AG08395 (cell line): ENCODE measurements at places on chromosomes 13 and 19.

GRCh38 chr13:44468874-44469273 lies 95.2 kb downstream of the SERP2 start:
- DNase-seq: no peak

DNA sequence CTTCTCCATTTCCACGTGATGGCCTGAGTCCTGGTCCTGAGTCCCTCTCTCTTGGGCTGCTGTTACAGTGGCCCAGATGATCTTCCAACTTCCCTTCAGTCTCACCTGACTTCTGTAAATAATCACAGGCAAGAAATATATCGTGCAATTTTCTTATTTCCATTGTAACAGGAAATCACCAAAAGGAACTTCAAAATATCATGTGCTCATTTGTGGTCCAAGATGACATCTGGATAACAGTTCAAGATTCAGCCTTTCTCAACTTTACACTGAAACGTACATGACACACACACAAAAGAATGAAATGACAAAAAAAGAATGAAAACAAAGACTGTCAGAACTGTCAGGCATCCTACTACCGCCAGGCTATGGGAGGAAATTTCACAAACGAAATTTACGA lies 22.0 kb upstream of the RAP2A start:
- DNase-seq: peak; percentile 72

DNA sequence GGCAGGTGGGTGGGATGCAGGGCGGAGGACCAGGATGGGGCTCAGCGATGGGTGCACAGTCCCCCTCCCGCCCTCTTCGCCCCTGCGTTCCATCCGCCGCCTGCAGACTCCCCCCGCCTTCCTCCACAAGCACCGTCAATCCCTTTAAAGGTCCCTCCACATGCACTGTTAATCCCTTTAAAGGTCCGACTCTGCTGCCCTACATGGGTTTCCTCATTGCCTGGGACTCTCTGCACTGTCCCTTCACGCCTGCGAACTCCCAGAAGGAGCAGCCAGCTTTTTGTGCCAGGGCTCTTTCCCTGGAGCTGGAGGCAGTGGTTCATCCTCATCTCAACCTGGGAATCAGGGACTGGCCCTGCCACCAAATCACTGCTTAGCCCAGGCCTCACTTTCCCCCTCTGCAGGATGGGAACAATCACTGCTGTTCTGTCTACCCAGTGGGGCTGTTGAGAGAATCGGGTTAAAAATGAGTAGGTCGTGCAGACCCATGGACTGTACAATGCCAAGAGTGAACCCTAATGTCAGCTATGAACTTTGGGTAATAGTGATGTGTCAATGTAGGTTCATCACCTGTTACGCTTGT lies 20.4 kb downstream of the ZNF574 start:
- DNase-seq: no peak

GRCh38 chr19:21028969-21029268 lies 8.5 kb downstream of the ZNF430 start:
- no peak for DNase-seq

DNA sequence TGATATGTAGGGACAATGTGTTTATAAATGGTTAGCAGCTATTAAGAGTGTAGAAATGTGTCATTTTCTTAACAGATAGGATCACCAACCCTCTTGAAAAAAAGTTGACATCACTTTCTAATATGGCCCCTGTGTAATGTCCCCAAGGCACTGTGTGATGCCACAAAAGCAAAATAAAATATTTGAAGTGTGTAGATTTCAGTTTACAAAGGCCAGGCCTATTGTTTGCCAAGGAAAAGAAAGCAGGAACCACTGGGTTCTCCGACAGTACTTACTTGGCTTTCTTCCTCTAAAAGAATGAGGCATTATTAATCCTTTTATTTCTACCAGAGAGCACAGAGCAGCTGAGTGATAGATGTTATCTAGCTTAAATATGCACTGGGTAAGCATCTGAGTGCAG lies 10.5 kb upstream of the GJA3 start:
- no peak for DNase-seq

- DNase-seq: no peak
Measured at GRCh38 chr19:18153556-18154134, 682 bp downstream of the PIK3R2 start.

DNA sequence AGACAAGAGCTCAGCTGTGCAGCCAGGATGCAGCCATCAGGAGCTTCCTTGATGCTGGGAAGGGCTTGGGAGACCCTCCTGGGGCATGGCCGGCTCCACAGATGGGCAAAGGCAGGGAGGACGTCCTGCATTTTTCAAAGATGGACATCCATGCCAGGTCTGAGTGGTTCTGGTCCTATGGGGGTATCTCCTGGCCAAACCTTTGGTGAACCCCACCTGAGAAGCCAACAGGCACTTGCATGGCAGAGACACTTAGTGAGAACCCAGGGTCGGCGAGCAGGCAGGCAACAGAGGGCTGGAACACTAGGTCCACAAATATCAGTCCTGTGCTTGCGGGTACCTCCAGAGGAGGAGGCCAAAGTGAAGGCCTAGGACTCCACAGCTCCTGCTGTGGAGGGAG lies 70.0 kb downstream of the KCTD15 start:
- no peak for DNase-seq

DNA sequence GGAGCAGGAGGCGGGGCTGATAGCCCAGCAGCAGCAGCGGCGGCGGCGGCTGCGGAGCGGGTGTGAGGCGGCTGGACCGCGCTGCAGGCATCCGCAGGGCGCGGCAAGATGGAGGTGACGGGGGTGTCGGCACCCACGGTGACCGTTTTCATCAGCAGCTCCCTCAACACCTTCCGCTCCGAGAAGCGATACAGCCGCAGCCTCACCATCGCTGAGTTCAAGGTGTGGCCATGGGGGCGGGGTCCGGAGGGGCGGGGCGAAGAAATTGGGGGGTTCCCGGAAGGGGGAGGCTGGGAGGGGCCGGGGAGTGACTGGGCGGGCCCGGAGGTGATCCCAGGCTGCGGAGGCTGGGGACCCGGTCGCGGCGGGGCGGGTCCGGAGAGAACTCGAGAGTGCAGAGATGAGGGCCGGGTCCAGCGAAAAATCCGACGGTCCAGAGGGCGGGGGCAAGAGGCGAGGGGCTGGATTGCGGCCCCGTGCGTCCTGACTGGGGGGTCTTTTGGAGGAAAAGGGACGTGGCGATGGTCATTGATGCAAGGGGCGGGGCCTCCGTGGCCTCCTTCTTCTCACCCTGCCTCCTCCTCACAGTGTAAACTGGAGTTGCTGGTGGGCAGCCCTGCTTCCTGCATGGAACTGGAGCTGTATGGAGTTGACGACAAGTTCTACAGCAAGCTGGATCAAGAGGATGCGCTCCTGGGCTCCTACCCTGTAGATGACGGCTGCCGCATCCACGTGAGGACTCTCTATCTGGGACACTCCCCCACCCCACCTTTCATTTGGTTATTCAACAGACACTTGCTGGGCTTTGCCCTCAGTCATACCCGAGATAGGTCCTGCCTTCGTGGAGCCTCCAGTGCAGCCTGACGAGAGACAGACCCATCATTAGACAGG lies at the start of gene TBCB:
Gene TBCB (plus strand): TSS at position 16 of the 891 bp plus-strand sequence. CDS start 93 bp downstream, at position 109.
- DNase-seq: peak; percentile 73

GRCh38 chr13:26992951-26993719 lies 178.5 kb downstream of the USP12 start:
- no peak for DNase-seq

- no peak for DNase-seq
Measured at GRCh38 chr19:39106194-39106593, 19.4 kb upstream of the PAK4 start.

DNA sequence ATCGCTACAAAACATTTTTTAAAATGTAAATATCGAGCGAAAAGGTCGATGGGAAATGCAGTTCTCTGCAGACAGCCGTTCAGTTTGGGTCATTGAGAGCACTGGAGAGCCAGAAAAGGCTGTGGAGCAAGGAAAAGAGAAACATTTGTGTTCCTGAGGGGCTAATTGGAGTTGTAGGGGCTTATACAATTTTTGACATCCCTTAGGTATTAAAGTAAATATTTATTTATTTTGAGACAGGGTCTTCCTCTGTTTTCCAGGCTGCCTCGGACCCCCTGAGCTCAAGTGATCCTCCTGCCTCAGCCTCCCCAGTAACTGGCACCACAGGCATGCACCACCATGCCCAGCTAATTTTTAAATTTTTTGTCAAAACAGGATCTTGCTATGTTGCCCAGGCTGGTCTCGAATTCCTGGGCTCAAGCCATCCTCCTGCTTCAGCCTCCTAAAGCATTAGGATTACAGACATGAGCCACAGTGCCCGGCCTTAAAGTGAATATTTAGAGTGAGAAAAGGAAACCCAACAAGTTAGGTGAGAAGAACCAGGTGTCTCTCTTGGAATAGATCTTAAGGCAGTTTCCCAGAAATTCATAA lies 825 bp upstream of the YIF1B start:
- no peak for DNase-seq

GRCh38 chr13:86788616-86789015 lies 882.6 kb upstream of the SLITRK5 start:
- no peak for DNase-seq

DNA sequence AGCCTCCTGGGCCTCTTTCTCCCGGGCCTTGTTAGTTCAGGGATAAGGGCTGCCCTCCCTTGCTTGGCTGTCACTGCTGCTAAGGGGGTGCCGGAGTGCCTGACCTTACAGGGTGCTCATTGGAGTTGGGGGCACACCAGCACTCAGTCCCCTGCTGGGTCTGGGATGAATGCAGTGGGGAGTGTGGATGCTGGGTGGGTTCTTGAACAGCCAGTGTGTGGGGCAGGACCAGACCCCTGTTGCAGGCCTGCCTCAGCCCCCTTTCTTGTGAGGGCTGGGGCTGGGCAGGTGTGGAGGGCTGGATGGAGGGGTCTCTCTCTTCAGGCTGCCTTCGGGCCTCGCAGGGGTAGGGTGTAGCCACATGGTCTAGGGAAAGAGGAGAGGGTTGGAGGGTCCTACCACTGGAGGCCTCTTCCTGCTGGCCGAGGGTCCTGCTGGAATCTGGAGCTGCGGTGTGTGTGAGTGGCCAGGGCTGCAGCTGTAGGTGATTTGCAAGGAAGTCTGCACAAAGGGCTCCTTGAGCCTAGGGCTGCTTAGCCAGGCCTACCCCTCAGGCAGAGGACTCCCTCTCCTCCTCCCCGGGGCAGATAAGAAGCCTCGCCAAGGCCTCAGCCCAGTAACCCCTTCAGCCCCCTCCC lies 3.2 kb downstream of the CEBPA start:
- DNase-seq: no peak

GRCh38 chr19:14112809-14113385 lies 4.7 kb downstream of the PRKACA start:
- peak; percentile 52 for DNase-seq

- no peak for DNase-seq
Measured at GRCh38 chr19:51002542-51003311, 1.3 kb upstream of the KLK8 start.

- DNase-seq: no peak
Measured at GRCh38 chr19:35403116-35403760, 32.4 kb downstream of the GPR42 start.

- peak; percentile 95 for DNase-seq
Measured at GRCh38 chr19:29662604-29663404, 2.5 kb upstream of the PLEKHF1 start.

- DNase-seq: peak; percentile 92
Measured at GRCh38 chr19:29687244-29687896, 22.1 kb downstream of the PLEKHF1 start.

- DNase-seq: no peak
Measured at GRCh38 chr13:74306496-74306895, 172.3 kb upstream of the KLF12 start.

DNA sequence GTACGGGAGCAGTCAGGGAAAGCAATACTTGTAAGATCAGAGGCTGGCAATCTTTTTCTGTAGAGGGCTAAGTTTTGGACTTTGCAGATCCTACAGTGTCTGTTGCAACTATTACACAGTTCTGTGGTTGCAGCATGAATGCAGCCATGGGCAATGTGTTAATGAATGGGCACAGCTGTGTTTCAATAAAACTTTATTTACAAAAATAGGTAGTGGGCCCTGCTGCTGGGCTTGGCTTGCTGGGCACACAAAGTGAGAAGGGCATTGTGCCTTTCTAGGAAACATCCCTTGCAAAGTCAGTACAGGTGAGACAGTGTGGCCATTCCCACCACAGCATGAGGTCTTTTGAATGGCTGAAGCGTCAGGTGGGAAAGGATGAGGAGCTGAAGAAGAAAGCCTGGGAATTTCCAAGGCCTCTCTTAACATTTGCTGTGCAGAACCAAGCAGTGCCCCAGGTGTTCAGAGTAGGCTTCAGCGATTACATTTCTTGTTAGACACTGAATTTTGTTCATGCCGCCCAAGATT lies 9.1 kb downstream of the KL start:
- no peak for DNase-seq

GRCh38 chr13:40381935-40382764 lies 284.3 kb downstream of the FOXO1 start:
- DNase-seq: no peak

- no peak for DNase-seq
Measured at GRCh38 chr13:78540058-78540457, 63.3 kb downstream of the POU4F1 start.

DNA sequence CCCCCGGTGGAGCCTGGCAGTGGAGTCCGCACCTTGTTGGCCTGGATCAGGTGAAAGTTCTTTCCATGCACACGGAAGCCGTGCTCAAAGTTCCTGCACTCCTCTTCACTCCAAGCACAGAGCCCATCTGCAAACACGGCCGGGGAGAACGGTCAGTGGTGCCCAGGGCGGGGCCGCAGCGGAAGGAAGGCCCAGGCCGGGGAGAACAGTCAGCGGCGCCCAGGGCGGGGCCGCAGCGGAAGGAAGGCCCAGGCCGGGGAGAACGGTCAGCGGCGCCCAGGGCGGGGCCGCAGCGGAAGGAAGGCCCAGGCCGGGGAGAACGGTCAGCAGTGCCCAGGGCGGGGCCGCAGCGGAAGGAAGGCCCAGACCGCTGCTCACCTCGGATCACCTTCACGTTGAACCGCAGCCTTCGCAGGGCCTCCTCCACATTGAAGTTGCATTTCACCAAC lies 20.6 kb upstream of the PLPP2 start:
- DNase-seq: no peak

DNA sequence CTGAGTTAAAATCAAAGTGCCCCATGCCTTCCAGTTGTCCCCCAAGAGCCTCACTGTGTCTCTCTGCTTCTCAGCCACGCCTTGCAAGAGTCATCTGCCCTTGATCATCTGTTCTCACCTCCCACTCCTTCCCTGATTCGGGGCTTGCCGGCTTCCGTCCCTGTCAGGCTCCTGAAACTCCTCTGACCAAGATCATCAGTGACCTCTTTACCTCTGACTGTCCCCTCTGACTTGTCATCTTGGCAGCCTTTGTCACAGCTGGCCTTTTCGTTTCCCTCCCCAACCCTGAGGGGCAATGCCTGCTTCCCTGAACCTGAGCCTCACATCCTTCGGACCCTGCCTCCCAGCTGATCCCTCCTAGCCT lies 66.3 kb downstream of the MAP4K1 start:
- no peak for DNase-seq

- peak; percentile 59 for DNase-seq
Measured at GRCh38 chr13:114161644-114162532, 17.2 kb upstream of the CFAP97D2 start.
